ENCODE measurements at places on chromosomes 16 and 17.

- DNase-seq, result no peak
These were observed 97.5 kb upstream of the HS3ST3A1 start for GRCh38 chr17:13699261-13699660.

DNA sequence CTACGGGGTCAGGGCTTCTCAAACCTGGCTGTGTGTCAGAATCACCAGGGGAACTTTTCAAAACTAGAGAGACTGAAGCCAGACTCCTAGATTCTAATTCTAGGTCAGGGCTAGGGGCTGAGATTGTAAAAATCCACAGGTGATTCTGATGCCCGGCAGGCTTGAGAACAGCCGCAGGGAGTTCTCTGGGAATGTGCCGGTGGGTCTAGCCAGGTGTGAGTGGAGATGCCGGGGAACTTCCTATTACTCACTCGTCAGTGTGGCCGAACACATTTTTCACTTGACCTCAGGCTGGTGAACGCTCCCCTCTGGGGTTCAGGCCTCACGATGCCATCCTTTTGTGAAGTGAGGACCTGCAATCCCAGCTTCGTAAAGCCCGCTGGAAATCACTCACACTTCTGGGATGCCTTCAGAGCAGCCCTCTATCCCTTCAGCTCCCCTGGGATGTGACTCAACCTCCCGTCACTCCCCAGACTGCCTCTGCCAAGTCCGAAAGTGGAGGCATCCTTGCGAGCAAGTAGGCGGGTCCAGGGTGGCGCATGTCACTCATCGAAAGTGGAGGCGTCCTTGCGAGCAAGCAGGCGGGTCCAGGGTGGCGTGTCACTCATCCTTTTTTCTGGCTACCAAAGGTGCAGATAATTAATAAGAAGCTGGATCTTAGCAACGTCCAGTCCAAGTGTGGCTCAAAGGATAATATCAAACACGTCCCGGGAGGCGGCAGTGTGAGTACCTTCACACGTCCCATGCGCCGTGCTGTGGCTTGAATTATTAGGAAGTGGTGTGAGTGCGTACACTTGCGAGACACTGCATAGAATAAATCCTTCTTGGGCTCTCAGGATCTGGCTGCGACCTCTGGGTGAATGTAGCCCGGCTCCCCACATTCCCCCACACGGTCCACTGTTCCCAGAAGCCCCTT lies 10.9 kb downstream of the STH start:
- no peak for DNase-seq

DNA sequence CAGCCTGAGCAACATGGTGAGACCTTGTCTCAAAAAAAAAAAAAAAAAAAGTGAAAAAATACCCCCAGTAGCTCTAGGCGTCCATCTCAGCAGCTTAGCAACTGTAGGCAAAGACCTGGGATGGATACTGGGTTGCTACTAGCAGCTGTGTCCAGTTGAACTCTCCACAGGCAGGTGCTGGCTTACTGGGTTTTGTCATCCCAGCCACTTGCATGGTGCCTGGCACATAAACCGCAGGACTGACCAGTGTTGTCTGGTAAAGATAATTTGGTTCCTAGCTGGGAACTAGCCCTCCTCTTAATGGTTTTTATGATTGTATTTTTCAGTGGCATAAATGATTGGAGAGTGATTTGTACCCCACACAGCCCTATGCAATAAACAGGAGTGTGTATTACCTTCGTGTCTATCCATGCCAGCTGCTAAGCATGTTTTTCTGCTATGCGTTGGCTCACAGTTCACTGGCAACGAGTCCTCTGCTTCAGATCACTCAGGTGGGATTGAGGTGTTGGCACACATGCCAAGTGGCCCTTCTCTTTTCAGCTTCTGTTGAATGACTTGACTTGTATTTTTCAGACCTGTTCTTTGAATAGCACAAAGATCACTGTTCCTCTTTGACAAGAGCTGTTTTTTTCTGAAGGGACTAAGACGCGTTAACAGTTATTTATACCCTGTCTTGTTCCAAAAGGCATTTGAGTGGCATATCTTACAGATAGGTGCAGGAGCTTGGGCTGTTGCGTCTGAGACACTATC lies 352.9 kb downstream of the SNX29 start:
- DNase-seq, result no peak

DNA sequence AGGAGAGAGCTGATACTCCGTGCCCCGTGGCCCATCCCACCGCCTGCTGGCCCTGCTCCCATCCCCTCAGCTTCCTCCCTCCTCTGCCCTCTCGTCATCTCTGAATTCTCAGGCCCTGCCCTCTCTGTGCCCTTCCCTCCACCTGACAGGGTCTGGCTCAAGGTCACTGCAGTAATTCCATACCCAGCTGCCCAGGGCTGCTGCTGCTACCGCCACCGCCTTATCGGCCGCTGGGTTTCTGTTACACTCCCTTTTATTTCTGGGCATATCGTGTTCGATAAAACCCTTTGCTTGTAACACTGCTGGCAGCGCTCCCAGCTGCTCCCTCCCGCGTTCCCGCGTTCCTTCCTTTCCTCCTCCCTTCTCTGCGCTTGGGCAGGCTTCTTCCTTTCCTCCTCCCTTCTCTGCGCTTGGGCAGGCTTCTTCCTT lies 1.2 kb downstream of the EPN3 start:
- no peak for DNase-seq

DNA sequence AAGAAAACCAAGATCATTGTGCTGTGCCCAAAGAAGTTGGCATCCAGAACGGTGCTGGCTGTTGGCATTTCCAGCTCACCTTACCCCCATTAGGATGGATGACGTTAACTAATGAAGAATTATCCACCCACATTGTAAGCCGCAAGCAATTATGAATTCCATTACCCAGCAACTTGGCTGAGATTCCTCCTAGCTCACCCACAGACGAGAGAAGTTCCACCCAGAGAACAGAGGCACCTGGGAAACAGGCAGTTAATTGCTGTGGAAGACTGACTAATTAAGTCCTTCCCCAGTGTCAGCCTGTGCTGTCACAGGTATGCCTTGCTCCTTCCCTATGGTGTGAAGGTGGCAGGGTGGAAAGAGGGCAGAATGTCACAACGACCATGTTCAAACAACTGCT lies 456.2 kb upstream of the CDH5 start:
- no peak for DNase-seq

DNA sequence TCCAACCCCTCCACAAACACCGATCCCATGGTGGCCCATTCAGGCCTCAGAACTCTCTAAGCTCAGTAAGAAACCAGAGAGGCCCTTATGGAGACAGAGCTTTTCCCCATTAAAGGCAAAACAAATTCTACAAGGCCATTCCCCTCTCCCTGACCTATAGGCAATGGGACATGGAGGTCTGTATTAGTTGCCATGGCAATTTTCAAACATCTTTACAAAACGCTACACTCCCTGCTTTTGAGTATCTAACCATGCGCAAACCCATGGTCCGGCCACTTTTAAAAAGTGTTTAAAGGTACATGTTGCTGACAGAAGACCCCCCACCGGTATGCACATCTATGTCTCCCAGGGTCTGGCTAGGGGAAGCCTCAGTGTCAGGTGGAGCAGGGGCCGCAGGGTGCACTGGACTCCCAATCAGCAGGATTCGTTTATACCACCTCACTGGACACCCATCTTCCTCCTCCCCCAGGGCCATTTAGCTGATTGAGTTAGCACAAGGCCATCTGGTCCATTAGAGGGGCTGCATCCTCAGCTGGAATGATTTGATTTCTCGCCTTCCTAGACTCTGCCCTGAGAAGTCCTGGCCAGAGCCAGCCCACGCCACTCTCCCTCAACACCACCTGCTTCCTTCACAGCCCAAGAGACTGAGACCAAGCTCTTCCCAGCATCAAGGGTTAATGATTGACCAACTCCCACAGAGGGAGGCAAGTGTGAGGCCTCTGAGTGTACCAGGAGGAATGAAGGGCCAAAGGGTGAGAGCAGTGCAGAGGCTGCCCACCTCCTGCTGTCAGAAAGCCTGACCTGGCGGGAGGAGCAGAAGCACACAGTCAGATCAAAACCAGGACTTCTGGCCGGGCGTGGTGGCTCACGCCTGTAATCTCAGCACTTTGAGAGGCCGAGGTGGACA lies 10.9 kb downstream of the ACLY start:
- no peak for DNase-seq

- DNase-seq, result no peak
These were observed 50.1 kb downstream of the XPO6 start for GRCh38 chr16:28161626-28162025.
